Erythroblast (primary cell): ENCODE measurements at places on chromosomes 4 and X.

DNA sequence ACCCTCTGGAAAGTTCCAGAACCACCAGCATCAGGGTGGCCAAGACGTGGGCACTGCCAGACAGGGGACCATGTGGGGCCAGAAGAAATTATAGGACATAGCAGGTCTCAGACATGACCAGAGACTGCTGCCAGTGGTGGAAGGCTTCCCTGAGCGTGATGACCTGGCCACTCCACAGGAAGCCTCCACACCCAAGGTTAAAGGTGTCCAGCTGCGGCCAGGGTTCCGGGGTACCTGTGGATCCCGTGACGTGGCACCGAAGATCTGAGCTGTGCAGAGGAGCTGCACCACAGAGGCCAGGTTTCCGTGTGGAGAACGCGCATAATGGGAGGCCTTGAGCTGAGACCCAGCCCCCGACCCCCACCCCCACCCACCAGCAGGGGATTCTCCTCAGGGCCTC lies 16.4 kb upstream of the CTBP1 start:
- no peak for DNase-seq

DNA sequence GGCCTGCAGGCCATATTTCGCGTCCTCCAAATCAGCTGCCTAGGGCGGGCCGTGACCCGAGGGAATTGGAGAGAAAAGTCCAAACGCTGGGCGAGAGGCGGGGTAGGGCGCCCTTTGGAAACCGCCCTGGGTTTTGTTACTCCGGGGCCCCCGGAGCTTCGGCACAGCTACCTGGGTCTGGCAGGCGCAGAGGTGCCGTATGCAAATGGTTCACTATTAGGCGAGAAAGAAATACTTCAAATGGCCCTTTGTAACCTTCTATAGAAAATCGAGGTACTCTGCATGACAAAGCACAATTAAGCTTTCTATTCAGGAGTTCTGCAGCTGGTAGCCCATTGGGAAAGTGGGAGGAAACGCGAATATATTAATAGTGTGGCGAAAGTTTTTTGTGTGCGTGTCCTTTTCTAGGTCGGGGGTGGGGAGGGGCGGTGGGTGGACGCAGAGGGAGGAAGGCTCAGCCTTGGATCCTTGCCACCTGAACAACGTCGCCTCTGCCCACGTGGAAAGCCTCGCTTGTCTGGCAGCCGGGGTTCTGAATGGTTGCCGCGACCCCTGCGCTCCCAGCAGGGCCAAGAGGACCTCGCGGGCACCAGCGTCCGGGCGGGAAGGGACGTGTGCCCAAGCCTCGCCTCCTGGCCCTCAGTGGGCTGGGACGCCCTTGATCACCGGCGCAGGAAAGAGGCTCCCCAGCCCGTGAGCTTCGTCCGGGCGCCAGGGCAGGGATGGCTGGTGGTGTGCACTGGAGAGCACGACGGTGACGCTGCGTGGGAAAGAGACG lies 9.5 kb downstream of the GSX2 start:
- no peak for DNase-seq

DNA sequence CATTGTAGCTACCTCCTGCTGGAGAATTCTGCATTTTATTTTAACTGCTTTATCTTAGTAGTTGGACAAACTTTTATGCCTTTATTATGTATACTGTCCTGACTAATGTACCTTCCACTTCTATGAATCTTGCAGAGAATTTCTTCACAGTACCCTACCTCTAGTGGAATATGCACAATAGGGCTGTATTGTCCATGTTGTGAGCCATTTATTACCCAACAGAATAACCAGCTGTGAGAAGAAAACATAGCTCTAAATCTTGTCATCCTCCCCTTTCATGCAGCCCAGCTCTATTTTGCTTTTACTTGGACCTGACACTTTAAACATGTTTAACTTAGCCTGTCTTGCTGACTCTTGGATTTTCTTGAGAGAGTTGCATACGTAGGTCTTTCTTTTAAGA lies 56.2 kb downstream of the MCUB start:
- DNase-seq: no peak

DNA sequence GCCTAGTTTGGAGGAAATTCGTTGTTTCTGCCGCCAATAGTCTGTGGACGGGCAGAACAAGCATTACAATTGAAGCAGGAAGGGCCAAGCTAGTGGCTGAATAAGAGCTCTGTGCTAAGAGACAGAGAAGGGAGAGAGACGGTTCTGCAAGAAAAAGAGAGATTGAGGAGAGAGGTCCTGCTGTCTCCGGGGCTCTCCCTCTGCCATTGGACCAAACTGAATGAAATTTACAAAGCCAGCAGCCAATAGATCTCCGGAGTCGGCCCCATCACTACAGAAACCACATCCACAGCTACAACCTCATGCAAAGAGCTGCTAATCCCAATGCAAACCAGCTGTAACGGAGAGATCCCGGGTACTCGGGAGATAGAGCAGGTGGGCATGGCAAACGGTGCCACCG lies at the start of gene NLGN4X:
NLGN4X (minus strand) TSS at position 148 of the 400 bp plus-strand sequence. CDS start 77,401 bp downstream, outside the sequence.
- no peak for DNase-seq

- DNase-seq: peak; percentile 35
Measured at GRCh38 chrX:140762061-140762460, 52.5 kb downstream of the LINC00632 start.

DNA sequence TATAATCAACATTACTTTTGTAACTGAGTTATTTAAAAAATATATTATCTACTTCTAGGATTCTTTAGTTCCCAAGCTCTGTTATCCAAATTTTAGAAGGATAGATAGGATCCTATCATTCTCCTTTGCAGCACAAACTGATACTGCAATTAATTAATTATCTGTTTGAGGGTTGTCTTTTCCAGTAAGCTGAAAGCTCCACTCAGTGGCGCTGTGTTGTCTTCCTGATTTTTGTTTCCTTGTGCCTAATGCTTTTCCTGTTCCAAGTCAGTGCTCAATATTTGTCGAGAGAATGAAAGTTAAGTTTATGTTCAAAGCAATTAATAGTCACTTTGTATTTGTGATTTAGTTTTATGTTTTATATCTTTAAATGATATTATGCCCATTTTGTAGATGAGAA lies 107.4 kb upstream of the ANK2 start:
- DNase-seq: no peak

- DNase-seq: peak; percentile 46
Measured at GRCh38 chrX:103157496-103158316, 57.2 kb upstream of the BEX4 start.

DNA sequence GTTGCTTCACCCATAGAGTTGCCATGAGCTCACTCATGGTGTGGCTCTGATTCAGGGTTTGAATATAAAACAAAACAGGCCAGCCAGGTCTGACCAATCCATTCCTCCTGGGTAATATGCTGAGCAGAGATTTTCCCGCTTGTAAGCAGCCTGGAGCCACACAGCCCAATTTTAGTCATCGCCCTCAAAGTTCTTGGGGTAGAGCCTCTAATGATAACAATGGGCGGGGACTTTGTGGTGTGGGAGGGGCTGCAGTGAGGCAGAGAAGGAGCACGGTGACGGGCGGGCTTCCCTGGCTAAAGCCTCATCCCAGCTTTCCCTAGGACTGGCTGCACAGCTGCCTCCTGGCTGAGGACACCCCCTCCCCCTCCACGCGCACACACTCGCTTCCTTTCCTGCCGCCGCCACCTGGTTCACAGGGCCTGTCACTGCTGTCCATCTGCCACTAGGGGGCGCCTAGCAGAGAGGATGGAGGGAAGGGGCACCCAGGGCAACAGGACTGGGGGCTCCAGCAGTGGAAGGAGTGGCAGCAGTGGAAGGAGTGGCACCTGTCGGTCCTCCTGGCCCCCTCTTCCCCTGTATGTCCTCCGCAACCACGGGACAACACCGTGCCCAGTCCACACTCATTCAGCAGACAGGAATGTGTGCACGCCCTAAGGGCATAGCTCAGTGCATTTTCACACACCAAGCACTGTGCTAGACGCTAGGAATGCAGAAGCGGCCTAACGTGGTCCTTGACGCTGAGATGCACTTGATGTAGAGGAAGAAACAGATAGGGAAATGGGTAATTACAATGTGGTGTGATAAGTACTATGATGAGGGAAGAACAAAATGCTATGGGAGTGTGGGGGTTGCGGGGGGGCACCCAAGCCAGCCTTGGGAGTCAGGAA lies 26.8 kb downstream of the PRPS1 start:
- peak; percentile 76 for DNase-seq

- DNase-seq: peak; percentile 40
Measured at GRCh38 chrX:152831391-152831790, 528 bp downstream of the NSDHL start.

GRCh38 chrX:40152173-40152711 lies 54.5 kb upstream of the BCOR start:
- peak; percentile 57 for DNase-seq

DNA sequence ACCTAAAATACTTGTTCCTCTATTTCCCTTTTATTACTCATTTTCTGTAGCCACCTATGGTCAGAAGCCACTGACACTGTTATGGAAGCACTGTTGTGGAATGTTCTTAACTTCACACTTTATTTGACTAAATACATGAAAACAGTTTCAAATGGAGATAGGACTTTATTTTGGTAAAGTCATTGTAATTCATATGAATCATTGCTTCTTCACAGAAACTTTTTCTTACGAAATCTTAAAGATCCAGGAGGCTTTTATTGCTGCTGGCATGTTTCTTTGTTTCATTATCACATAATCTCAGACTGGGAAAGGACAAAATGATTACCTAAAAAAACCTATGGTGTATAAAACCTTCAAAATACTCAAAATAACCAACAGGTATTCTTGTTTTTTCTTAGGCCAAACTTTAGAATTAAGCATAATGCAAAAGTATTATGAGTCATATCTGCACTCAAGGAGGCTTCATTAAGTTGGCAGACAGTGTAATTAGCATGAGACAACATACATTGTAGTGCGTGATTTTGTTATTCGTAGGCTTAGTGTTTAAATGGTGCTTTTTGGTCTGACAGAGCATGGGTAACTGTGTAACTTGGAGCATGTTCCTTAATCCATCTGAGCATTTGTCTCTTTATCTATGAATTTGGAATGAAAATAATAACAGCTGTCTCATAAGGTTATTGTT lies 58.0 kb downstream of the SH3BGRL start:
- DNase-seq: no peak

- DNase-seq: no peak
Measured at GRCh38 chr4:170051402-170051801, 25.2 kb upstream of the MFAP3L start.

GRCh38 chrX:63424063-63424462 lies 72.9 kb upstream of the SPIN4 start:
- no peak for DNase-seq

DNA sequence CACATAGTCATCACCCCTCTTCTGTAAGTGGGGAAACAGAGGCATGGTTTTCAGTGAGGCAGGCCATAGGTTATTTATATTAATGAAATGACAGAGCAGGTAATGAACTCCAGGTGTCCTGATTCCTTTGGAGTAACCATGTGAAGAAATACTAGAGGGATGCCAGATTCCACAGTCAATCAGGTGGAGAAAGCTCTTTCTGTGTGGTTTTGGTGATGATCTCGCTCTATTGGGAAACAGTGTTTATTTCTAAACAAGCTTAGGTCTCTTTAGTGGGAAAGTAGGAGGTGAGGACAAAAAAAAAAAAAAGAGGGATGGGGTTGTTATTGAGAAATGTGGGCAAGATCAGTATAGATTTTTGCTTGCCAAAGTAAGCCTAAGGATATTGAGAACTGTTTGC lies 12.2 kb downstream of the DOCK11 start:
- no peak for DNase-seq

DNA sequence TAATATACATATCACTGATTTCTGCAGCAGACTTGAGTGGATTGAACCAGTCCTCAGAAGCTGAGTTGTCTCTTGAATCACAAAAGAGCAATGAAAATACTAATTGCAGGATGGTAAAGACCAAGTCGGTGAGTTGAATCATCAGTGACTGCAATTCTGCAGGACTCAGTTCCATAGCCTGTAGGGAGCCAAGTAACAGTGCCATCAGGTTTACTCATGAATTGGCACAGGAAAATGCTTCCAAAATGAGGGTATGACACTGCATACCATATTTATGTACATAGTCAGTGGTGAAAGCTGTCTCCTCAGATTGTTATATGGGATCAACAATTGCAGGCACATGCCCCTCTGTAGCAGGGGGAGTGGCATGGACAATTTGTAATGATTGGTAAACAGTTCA lies 192.8 kb downstream of the CCNG2 start:
- DNase-seq: no peak

- DNase-seq: no peak
Measured at GRCh38 chrX:17826609-17827496, 34.2 kb downstream of the RAI2 start.

GRCh38 chr4:7859326-7859725 lies 80.3 kb downstream of the AFAP1 start:
- DNase-seq: no peak

DNA sequence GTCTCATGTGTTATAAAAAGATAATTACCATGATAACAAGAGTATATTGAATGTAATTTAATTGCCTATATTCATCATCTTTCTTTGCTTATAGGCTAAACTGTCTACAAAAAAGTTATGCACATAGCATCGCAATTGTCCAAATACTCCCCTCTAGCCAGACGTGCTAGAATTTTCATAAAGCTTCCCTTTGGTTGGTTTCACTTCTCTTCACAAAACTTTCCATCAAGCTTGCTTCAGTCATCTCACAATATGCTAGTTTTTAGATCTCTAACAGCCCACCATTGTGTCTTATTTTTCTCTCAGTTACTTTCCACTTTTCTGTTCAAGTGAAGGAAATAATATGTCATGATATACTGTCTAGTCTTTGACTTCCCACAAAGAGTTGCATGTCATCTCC lies 448.3 kb upstream of the SPANXN1 start:
- DNase-seq: no peak

DNA sequence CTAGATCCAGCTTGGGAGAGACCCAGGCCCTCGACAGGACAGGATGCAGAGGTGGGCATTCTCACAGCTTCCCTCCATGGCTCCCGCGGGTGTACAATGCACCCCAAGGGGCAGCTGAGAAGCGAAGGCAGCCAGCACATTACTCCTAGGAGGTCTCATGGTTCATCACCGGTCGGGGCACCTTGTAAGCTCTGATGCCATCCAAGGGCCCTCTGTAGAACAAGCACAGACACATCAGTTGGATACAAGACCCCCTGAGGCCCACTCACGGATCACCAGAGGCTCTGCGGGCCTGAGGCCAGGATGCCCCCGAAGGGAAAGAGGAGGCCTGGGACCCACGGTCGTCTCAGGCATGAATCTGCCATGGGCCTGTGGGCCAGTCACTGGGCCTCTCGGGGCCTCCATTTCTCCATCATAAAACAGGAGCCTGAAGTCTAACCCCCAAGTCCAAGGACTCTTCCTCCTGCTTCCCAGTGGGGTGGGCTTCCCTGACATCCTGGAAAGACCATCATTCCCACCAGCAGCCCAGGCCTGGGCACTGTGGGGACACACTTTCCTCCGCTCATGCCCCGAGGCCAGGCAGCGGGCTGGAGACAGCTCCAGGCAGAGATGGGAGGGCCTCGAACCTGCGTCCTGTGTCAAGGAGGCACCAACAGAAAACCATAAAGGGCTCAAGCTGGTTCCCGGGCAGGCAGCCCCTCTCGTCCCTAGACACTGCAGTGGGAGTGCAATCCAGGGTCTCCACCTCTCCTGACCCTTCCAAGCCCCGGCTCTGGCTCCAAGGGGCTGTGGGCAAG lies 20.1 kb downstream of the HMX1 start:
- DNase-seq: no peak

DNA sequence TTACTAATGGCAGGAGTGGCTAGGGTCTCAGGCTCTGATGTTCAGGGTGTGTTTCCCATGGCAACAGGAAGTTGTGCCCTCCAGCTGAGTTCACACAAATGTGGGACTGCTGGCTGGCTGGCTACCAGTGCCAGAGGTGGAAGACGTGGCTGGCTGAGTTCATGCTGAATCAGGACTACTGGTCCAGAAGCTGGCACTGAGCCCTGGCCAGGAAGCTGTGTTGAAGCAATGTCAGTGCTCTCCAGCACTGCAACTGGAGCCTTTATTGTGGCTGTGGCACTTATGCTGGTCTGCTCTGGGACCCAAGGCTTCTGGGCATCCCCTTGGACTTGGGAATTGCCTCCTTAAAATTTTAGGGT lies 42.0 kb upstream of the ZXDA start:
- no peak for DNase-seq
